ENCODE measurements at places on chromosomes 2 and 18.

GRCh38 chr2:20992201-20992711, 51.6 kb downstream of the APOB start:
- DNase-seq, result no peak

DNA sequence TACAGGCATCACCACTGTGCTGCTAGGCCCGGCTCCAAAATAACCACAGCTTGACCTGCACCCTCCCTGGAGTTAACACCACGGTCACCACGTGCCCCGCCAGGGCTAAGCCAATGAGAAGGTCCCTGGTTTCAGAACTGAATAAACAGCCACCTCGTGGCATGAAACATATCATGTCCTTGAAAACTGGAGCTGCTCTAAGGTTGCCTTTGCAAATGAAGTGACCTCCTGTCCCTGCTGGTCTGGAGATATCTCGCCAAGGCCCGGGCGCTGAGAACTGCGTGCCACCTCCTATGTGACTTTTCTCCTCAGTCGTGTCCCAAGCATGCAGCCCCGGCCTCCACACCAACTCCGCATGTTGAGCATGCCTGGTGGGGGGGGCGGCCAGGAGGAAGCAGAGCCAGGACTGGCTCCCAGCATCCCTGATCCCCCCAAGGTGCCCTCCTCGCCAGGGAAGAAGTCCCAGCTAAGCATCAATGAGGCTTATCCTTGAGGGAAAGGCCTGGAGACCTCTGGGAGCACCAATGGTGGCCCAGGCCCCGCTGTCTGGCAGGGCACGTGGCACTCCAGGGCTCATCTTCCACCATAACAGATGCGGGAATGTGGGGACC, 16.3 kb upstream of the KCNG2 start:
- DNase-seq, result no peak

DNA sequence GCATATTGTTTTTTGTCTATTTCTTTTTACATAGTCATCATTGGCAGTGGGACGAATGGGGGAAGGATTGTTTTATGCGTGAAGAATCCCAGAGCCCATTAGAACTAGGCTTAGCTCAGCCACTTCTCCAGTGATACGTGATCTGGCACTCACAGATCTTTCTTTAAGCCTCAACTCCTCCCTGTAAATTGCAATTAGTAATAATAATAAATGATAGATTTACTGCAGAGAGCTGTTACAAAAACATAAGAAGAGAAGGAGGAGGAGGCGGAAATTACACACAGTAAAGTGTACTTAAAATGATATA, 629.3 kb downstream of the NRXN1 start:
- no peak for DNase-seq

DNA sequence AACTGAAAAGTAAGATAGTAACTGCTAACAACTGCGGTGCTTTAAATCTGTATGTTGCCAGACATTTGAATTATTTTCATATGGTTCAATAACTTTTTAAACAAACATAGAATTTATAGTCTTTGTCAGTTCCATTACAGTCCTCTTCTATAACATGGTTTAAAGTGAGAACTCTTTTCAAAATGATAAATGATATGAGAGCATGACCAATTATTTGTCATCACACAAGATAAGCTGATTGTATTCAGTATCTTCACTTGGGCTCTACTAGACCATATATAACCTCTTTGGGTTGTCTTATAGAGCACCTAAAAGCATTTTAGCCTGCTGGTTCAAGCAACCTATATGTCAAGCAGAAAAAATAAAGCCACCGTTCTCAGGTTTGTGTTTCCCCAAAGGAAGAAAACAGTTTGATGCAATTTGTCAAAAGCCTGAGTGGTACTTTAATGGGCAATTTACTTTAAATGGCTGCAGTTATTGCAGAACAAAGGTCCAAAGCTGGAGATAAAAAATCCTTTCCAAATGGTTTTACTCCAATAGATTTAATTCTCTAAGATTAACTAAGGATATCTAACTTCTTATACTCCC, 298.4 kb downstream of the FSIP2 start:
- no peak for DNase-seq

DNA sequence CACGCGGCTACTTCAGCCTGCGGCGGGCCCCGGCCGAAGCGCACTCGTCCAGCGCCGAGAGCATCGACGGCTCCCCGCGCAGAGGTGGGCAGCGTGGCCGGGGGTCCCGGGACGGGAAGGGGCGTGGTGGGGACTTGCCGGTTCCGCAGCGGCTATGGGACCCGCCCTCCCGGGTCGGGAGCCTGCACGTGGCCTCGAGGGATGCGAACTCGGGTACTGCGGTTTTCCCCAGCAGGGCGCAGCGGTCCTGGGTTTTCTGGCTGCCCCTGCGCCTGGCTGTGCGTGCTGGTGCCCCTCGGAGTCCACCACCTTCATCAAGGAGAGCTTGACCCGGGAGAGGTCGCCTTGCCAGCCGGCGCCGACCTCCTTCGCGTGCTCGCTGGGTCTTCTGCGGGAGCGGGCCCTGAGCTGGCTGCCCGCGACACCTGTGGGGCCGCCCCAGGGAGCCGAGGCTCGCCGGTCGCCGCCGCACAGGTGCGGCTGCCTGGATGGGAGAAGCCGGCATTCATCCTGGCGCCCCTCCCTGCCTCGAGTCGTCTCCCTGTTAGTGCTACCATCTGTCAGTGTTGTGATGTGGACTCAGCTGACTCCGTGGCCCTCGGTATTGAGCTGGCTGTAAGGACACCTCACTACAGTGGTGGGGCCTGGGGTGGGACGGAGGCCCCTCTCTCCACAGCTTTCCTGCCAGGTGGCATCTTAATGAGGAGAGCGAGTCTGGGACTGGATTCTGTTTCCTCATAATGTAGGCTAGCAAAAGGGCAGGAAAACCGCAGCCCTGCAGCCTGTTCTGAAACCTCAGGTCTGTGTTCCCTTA, 177.3 kb downstream of the AGAP1 start:
- DNase-seq, result peak; percentile 44

- no peak for DNase-seq
These were observed 121.9 kb downstream of the MCFD2 start for GRCh38 chr2:46793423-46794416.

DNA sequence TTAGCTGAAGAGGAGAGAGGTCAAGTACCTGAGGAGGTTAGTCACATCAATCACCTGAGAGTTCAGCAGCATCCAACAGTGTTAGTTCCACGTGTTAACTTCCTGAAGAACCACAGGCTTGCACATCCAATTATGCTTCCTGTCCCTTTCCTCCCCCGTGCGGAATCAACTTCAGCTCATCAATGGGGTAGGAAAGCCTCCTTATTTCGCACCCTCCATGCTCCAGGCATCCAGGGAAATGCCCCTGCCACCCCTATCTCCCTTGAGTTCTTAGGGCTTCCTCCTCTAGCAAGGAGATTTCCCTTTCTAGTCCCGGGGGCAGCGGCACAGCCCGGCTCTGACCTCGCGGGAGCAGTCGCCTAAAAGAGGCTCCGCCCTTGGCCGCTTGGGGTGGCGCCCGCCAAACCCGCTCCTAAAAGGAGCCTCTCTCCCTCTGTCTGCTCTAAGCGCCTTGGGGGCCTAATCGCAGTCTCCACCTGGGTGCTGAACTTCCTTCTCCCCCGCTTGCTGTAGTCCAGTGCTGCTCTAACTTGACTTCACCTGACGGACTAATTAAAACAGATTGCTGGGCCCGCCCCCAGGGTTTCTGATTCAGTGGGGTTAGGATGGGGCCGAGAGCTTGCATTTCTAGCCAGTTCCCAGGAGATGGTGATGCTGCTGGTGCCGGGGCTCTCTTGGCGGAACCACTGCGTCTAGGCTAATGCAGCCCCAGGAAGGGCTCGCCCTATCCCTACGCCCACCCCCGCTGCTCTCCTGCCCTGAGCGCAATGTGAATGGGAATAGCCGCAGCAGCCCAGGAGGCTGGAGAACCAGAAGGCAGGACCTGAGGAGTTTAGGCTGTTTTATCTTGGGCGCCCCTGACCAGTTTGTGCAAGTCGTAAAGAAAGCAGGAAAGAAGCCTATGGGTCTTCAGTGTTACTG, 3.4 kb upstream of the TET3 start:
- no peak for DNase-seq

- DNase-seq, result no peak
These were observed 1329.7 kb upstream of the SLC39A10 start for GRCh38 chr2:194327196-194327888.

- no peak for DNase-seq
These were observed 91.7 kb downstream of the ZCCHC2 start for GRCh38 chr18:62614494-62614893.

DNA sequence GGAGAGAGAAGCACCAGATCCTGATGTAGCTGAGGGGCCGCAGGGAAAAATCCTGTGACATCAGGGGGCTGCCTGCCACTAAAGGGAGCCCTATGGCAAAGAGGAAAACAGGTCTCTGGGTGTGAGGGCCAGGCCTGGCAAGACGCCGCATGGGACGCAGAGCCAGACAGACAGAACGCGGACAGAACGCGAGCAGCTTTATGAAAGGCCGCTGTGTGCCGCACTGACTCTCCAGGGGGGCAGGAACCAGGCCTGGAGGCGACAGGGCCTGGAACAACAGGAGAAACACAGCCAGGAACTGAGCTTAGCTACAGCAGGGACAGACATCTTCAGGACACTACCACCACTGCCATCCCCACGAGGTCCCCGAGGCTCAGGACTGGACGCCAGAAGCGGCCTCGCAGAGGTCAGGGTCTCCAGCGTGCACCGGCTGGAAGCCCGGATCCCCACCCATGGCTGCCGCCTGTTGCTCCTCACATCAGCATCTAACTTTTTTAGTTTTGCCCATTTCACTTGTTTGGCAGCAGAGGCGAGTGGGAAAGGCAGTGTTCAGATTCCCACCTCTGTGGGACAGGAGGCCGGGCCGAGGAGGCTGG, 131.6 kb downstream of the VAPA start:
- no peak for DNase-seq

- DNase-seq, result peak; percentile 92
These were observed 280.6 kb downstream of the MYT1L start for GRCh38 chr2:2050446-2050845.

DNA sequence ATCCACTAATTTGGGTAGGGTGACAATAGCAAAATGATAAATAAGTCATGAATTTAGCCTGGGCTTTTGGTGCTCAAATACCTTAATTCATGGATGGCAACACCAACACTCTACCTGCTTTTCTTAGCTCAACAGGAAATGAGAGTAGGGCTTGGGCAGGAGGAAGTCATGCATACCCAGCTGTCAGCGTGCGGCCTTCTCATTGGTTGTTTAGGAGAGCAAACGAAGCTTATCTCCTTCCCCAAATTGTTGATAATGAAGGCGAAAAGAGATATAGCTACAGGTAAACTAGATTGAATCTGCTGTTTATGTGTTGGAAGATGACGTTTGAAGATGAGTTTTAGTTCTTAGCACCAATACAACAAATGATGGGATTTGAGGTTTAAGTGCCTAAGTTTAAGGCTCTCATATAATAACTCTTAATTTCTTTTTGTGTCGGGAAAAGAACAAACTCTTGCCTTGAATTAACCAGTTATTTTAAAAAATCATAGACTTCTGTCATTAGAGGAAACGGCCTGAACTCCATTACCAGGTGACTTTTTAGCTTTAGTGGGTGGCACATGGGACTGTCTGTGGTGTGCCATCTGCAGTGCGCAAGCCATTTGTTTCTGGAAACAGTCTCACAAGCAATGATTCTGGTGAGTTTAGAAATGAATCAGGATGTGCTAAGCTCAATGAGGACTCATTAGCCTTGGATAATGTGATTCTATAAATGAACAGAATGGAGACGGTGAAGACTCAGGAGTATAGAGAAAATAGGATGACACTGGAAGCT, 19.8 kb downstream of the MAP4K4 start:
- DNase-seq, result no peak

- DNase-seq, result peak; percentile 90
These were observed at the start of gene INO80D for GRCh38 chr2:206085742-206086445. Gene INO80D, minus strand, starts transcription at chr2:206086174. Its CDS starts 23,158 bp downstream, at chr2:206063016.

DNA sequence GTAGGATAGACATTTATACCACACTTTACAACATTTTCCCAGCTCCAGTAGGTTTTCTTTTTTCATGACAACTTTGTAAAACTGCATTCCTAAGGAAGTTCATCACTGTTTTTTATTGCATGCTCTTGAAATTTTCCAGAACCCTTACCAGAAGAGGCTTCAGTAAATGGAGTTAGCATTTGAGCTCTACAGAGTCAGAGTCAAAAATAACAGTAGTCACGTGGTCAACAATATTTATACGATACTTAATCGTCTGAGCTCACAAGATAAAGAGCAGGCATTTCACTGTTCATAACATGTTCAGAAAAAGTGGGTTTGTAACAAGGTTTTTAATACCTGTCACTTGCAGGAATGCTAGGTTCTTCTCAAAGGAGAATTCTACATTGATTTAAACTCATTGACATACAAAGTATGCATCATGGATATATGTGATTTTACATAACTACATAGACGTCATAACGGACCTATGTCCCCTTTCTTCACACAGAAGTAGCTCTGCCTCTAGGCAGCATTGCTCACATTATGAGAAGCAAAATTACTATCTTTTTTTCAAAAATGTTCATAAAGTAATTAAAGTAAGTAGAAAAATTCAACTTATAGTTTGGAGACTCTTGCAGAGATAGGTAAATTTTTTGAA, 187.0 kb upstream of the COL3A1 start:
- no peak for DNase-seq

DNA sequence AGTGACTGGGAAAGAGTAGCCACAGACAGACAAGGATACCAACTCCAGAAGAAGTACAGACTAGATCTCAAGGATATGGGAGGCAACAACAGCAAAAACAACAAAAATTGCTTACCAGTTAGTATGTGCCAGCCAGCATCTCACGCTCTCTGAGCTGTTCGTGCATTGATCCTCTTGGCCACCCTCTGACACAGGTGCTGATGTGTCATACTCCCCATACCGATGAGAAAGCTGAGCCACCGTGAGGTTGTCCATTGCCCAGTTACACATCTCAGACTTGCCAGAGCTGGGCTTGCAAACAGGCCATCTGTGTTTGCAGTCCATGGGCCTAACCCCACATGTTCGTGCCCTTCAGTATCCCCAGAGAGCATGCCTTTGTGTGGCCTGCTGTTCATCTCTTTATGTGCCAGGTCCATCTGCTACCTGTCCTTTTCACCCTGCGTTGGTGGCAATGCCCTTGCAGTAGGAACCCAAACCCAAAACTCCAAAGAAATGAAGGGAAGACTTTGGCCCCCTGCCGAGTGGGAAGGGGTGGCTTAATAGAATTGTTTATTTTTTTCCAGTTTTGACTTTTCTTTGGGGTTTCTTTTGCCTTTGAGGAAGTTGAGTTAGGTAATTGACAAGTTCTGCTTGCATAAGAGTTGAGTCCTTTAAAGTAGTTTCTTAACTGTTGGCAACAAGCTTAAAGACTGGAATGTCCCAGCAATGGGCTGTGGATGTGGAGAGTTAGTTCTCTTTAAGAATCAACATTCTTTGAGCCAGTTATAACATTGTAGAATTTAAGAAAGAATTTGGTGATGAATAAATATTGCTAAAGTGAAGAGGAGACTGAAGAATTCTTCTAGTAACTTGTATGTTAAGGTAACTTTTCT, 46.7 kb downstream of the LYPD6B start:
- DNase-seq, result no peak

GRCh38 chr2:96157649-96158553, 12.7 kb upstream of the DUSP2 start:
- no peak for DNase-seq

GRCh38 chr2:118098307-118099030, 10.2 kb downstream of the INSIG2 start:
- DNase-seq, result no peak

DNA sequence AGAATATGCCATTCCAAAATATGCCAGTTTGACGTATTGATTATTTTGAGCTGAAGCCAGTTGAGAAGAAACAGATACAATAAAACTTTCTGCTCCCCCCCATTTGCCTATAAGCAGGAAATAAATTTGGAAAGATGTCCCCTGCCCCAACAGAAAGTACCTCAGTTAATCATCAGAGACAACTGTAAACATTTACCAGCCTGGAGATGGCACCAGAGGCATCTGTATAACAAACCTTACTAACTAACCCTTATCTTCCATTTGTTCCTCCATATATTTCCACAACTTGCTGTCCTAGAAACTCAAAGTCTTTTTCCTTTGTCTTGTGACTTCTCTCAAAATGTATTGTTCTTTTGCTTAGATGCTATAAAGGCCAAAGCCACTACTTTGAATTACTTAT, 93.8 kb downstream of the AKAIN1 start:
- no peak for DNase-seq

All from NCI-H1694 treated with DMSO at 0.1 percent for 48 hours (cell line).